ENCODE measurements at places on chromosomes 5 and 9.
A peak's percentile ranks its signal among the peaks of the same experiment; 100 is the strongest.

- no peak for DNase-seq
Measured at GRCh38 chr5:132714456-132715307, 22.7 kb downstream of the KIF3A start.

DNA sequence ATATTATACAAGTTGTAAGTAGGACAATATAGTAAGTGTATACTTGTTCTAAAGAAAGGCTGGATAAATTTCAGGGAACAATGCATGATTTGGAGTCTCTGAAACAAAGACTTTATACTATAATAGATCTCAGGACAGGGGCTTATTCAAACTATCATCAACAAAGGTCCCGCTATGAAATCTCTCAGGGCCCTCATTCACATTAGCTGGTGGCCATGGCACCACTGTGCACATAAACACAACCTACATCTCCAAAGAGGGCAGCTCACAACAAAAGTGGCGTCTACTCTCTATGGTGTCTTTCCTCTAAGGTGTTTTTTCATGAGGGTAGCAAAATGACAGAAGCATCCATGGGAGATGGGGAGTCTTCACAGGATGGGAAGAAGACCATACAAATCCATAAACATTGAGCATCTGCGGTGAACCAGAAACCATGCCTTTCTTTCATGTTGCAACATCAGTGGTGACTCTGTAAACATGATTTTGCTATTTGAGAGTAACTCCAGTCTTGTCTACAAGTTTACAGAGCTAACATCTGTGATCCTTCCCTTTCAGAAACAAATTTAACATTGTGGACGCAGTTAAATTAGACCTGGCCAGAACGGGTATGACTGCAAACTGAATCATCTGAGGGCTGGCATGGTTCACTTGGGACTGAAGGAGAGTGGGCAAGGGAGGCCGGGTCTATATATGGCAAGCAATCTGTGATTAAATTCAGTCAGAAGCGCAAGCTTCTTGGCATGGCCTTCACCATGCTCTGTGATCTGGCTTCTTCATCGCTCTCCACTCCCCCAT lies 5.5 kb downstream of the TTLL11 start:
- DNase-seq, result no peak

GRCh38 chr9:76571288-76571687 lies 112.3 kb downstream of the GCNT1 start:
- no peak for DNase-seq

DNA sequence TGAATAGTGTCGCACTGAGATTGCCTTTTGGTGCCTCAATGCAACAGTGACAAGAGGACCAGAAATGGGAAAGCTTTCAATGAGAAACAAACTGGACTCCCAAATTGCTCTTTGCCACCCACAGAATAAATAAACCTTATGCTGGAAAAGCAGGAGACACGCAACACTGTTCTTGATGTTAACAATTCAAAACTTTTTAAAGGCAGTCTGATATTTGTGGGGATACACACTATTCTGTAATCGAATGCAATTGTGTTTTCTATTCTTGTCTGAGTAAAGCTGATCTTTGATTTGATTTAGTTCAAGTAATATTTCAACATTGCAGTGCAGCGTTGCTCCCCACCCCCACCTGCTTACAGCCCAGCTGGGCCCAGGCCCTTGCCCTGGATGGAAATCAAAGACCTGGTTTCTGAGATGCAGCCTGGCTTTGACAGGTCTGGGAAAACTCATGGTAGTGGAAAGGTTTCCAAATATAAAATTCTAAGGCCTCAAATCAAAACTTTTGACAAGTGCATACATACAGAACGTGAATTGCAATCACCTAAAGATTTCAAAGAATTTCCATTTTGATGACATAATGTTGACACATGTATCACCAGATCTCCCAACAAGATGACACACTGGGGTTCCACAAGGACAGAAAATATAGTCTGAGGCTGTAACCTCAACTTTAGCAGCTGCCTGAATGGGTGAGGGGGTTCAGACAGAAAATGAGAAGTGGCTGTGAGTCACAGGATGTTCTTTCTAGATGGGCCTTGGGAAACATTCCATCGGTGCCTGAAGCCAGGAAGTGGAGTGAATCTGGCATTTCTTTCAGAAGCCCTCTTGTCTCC lies 55.1 kb downstream of the ABCA1 start:
- DNase-seq, result no peak

DNA sequence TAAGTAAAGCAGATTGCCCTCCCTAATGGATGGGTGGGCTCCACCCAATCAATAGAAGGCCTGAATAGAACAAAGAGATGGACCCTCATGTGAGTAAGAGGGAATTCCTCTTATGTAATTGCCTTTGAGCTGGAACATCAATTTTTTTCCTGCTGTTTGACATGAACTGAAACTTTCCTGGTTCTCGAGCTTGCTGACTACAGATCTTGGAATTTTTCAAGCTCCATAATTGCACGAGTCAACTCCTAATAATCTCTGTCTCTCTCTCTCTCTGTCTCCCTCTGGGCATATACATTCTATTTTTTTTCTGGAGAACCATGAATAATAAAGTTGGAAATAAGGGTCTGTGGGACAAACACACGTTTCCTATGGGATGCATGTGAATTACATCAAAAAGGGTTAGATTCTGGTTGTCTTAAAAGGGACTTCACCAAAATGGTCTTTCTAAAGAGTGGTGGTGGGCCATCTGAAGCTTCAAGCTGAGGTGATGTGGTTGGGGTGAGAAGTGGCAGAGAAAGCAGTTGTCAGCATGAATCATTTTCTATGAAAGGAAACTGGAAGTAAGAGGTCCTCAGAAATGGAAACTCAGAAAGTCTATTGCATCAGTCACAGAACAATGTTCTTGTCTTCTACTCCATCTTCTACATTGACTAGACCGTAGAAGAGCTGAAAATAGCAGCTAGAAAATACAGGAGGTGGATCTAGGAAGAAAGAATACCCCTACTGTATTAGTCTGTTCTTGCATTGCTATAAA lies 47.0 kb upstream of the HOMER1 start:
- peak; percentile 76 for DNase-seq

- no peak for DNase-seq
Measured at GRCh38 chr5:57736716-57737115, 254.1 kb upstream of the ACTBL2 start.

- DNase-seq, result no peak
Measured at GRCh38 chr9:114687034-114687433, 5.0 kb upstream of the TEX48 start.

DNA sequence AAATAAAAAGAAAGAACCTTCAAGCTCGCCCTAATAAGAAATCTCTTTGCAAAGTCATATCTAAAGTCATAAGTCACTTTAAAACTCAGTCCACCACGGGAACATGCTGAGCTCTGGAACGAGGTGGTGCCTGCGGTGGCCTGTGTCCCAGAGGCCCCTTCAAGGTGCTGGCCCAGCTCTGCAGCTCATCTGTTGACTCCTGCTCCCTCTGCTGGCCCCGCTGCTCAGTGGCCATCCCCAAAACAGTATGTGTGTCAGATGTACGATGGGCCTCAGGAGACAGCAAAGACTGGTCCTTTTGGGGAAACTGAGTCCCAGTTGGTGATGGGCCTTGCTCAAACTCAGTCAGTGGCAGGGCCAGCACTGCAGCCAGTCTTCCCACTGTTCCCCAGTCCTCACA lies 22.8 kb upstream of the FOXB2 start:
- no peak for DNase-seq

DNA sequence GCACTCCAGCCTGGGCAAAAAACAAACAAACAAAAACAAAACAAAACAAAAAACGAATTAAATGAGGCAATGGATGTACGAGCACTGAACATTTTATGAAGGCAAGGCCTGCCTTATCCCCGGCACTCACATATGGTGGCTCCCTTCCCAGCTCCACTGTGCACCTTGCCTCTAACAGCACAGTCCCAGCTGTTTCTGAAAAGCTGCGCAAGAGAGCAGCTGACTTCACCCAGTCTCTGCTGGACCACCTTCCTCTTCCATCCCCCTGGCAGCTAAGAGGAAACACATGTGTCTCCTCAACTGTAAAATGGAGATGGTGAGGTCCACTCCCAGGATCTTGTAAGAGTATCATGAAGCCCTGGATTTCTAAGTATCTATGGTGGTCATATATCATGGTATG lies 100.7 kb downstream of the KLF4 start:
- DNase-seq, result no peak

DNA sequence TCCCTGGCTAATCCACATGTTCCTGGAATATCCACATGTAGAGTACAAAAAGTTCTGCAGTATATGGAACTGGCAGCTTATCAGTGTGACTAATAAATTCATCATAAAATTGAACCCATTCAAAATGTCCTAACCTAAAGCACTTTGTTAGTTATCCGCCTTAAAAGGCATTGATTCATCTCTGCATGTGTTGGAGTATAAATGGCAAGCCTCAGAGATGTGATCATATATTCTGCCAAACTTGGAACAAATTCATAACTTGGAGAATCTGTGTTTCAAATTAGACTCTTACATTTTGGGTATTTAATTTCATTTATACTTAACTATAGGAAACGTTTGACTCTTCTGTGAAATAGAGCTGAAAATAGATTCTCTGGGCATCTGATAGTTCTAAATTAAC lies 25.2 kb upstream of the NREP start:
- no peak for DNase-seq

DNA sequence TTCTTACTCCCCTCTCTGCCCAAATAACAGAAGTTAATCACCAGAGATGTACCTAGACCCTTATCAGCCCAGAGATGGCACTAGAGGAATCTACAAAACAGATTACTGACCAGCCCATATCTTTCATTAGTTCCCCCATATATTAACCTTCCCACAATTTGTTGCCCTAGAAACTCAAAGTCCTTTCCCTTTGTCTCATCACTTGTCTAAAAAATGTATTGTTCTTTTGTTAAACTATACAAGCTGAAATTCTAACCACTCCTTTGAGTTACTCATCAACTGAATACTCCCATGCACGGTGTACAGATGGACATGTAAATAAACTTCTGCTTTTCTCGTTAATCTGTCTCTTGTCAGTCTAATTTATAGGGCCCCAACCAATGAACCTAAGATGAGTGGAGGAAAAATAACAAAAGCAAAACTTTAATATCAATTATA lies 130.9 kb downstream of the CCDC192 start:
- DNase-seq, result no peak

DNA sequence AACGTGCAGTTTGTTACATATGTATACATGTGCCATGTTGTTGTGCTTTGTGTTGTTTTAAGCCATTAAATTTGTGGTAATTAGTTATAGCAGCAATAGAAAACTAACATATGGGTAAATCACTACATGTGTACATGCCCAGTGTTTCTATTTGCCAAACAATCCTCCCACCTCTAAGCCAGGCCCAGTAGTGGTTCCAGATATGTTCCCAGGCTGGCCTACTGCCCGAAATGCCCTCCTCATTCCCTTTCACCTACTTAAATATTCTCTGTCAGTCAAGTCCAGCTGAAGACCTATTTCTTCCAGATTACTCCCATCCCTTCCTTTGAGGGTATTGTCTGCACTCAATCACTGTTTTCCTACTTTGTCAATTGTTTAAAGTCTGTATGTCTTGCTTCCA lies 24.1 kb upstream of the AGGF1 start:
- DNase-seq, result no peak

GRCh38 chr5:1441166-1441865 lies 3.9 kb downstream of the SLC6A3 start:
- no peak for DNase-seq

DNA sequence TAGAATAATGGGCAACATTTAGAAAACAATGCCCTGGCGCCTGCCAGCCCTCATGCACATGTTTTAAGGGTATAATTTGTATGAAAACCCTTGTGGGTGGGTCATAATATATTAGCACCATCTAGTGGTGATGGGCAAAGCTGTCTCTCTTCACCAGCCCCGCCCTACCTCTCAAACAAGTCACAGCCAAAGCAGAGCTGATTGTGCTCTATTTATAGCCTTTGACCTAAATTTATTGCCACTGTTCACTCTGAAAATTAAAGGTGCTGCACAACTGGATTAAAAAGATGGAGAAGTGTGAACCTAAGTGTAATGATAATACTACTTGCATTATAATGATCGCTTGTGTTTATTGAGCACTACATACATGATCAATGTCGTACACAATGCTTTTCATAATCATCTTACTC lies 131.9 kb upstream of the ANKH start:
- peak; percentile 85 for DNase-seq

- peak; percentile 85 for DNase-seq
Measured at GRCh38 chr9:133609311-133610098, at the start of gene FAM163B. Gene FAM163B (minus strand): TSS chr9:133609389. CDS start chr9:133580223, 29,166 bp downstream.

DNA sequence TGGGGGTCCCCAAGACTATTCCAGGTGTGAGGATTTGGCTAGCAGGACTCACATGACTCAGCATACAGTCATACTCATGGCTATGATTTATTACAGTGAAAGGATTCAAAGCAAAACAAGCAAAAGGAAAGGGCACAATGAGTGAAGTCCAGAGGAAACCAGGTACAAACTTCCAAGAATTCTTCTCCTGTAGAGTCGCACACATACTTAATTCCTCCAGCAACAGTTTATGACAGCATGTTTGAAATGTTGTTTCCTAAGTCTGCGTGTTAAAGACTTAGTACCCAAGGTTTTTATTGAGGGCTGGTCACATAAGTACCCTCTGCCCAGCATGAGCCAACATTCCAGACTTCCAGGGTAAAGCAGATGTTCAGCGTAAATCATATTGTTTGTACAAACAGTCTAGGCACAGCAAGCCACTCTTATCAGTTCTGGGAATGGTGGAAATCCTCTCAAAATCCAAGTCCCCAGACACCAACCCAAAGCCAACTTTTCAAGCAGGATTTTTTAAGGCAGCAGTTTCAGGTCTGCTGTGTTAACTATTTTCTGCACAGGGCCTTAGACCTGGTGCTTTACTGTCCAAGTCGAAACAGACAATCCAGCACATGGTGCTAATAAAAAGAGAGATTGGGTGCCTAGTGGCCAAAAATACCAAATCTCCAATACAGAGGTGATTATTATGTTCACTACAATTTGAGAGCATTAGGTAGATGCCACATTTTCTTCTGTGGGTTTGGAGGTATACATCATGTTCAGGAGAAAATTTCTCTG lies 18.6 kb upstream of the RICTOR start:
- no peak for DNase-seq

- no peak for DNase-seq
Measured at GRCh38 chr5:75116856-75117255, 64.5 kb upstream of the GCNT4 start.

DNA sequence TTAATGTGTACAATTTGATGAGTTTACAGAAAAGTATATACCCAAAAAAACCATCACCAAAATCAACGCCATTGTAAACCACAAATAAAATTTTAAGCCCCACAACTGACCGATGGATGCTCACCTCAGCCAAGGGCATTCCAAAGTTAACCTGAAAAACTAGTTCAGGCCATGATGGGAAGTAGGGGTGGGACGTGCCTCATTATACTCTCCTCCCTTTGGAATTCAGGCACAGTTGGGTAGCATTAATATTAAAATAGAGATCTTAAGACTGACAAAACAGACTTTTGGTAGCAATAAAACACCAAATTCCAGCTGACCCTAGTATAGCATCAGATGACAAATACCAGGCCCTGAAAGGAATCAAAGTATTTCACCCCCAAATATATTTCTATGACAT lies 129.0 kb downstream of the CDH18 start:
- no peak for DNase-seq

All from activated CD4-positive, alpha-beta T cell treated with anti-CD3 and anti-CD28 coated beads, Interleukin-2, amount 10 ng/mL, durations not matched to agents 24 days and 14 days (primary cell).